ENCODE measurements at places on chromosomes 11 and 22.
A peak's percentile ranks its signal among the peaks of the same experiment; 100 is the strongest.

- peak; percentile 97 for DNase-seq
Measured at GRCh38 chr11:65498977-65499712, at the start of gene MALAT1. MALAT1 (plus strand) TSS chr11:65499045.

- no peak for DNase-seq
Measured at GRCh38 chr11:22430141-22430541, 92.0 kb downstream of the SLC17A6 start.

DNA sequence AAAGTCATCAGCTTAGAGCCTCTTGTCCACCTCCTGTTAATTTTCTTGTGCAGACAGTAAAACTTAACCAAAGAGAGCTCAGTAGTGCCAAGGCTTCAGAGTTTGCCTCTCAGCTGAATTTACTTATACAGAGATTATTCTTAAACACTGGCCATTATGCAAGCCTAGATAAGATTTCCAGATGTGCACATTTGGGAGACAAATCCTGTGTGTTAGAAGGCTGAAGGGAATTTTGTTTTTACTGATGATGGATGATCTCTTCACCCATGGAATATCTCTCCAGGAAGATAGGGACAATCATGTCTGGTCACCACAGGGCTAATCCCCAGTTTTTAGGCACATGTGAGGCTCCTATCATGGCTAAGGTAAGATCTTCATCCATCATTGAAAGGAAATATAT lies 157.6 kb upstream of the FAT3 start:
- no peak for DNase-seq

- DNase-seq: no peak
Measured at GRCh38 chr11:47586098-47586855, at the start of gene FAM180B. FAM180B (plus strand) TSS chr11:47586678; CDS start chr11:47586769, 91 bp downstream.

DNA sequence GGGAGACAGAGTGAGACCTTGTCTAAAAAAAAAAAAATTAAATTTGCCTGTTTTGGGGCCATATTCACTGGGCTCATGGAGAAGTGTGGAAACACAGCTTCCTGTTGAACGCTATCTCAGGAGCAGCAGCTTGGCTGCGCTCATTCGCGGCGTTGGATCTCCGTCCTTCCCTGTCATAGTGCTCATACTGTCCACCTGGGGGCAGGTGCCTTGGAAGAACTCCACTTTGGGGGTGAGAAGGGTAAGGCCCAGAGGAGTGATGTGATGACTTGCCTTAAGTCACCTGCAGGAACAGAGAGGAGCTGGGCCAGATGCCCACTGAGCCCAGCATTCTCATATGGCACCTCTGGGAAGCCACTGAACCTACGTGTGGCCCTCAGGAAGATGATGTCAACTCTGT lies 82.8 kb downstream of the CABIN1 start:
- no peak for DNase-seq

DNA sequence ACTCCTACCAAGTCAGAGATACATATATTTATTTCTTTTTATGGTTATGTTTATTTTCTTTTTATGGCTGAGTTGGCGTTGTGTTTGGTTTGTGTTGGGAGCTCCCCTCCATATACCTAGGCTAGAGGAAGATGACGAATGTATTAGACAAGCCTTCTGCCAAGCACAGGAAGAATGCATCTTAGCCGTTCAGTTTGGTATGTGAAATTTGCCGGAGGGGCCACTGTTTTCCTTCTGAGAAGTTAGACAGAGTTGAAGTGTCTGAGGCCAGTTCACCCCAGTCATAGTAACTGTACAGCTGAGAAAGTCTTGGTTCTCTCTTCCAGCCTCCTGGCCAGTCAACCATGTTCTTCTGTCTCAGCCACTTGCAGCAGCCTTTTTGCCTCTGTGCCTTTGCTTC lies 29.8 kb downstream of the TEAD1 start:
- DNase-seq: no peak

DNA sequence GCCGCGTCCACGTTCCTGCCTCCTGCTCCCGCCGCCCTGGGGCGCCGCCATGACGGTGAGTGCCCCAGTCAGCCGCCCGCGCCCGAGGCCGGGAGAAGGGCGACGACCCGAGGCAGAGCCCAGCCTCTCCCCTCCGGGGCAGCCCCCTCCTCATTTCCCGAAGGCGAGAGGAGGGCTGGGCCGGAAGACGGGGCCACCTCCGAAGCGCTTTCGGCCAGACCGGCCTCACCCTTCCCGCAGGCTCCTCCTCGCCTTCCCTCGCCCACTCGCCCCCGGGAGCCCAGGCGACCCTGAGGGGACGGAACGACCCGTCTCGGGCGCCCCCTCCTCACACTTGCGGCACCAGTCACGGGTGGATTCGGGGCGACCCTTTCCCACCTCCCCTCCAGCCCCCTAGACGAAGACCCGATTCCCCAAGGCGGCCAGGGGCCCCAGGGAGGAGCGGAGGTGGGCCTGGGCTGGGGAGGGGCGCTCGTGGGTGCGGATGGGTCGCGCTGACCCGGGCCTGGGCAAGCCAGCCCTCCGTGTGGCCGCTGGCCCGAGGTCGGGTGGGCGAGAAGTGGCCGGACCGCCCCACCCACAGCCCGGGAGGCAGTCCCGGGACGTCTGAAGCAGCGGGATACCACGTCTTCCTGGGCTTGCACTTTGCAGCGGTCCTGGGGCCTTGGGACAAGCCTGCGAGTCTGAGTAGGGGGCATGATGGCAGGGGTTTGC lies 49.7 kb downstream of the TRIOBP start:
- no peak for DNase-seq

GRCh38 chr11:118699506-118700220 lies 20.2 kb upstream of the TREH start:
- peak; percentile 85 for DNase-seq

GRCh38 chr11:128269466-128269865 lies 317.9 kb downstream of the ETS1 start:
- no peak for DNase-seq

DNA sequence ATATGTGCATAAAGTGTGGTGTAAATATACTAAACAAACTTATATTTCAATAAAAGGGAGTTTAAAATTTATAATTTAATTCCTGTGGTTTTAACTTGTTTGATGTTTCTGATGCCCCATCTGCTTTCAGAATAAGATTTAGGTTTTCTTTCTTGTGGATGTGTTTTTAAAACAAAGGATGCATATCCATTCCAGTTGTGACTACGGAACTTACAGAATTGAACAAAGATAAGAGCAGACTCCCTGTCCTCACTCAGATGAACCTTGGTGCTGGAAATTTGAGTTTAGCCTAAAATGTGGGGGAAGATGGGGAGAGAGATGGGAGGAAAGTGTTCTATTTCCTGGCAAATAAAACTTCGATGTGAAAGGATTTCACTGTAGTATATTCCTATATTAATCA lies 2.5 kb downstream of the FJX1 start:
- no peak for DNase-seq

- DNase-seq: peak; percentile 5
Measured at GRCh38 chr22:42473484-42474193, 41.4 kb upstream of the NFAM1 start.

DNA sequence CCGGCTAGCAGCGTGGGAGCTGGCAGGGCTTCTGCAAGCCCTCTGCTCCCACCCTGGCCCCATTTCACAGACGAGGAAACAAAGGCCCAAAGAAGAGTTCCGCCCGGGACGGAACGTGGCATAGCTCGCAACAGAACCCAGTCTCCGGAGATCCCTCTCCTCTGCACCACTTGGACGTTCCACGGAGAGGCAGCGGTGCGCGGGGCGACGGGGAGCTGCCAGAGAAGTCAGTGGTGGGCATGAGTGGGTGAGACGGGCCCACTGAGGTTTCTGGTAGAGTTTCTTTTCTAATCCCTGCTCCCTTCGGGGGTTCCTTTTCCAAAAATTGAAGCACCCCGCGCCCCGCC lies 554 bp upstream of the NECTIN1 start:
- no peak for DNase-seq

DNA sequence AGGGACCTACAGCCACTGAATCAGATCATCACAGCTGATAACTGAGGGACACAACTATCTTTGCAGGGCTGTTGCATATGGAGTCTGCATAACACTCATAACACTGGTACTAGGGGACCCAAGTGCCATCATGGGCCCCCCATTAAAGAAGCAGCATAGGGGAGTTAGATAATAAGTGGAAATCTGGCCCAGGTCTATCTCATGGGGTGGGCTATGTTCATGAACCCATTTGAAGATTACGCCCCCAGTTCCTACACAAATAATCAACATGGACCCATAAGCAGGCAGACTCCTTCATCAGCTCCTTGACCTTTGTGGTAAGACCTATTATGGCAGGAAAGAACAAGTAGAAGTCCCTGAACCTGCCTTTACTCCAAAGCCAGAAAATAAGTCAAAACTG lies 48.8 kb downstream of the ASCL2 start:
- no peak for DNase-seq
